ENCODE measurements at places on chromosomes 7 and 10. TPM values are rescaled to one million over a fixed set of nuclear protein-coding genes. Genes with fewer than 3 reads are reported as not detected.

Gene WEE2
- 0.06 TPM for total RNA-seq

Gene TWIST1
- total RNA-seq, result 1.3 TPM

Gene LZTS2
- 54.7 TPM for total RNA-seq

DNA sequence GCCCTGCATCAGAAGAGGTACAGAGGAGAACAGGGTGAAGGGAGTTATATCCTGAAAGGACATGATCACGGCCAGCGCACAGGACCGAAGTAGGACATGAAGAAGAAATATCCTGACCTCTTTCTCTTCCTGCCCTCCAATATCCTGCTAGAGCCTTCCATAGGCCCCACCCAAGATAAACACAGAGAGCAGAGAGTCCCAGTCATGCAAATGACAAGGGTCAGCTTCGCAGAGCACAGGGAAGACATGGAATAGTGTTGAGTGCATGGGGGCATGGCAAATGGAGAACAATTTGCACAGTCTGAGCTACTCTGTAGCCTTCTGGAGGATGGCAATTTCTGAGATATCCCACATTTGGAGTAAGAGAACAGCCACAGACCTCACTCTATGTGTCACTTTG is 371.4 kb downstream of the GRM8 start:
- H3K4me3 ChIP-seq, result no peak overlapping the region
- no peaks in the 10 kb centered on the region for H3K4me1 ChIP-seq
- H3K27me3 ChIP-seq, result no peaks in the 10 kb centered on the region
- H3K36me3 ChIP-seq, result no peaks in the 10 kb centered on the region

GRCh38 chr10:18533896-18534295 is 117.5 kb downstream of the NSUN6 start:
- H3K27ac ChIP-seq, result no peak overlapping the region
- H3K36me3 ChIP-seq, result no peaks in the 10 kb centered on the region
- no peaks in the 10 kb centered on the region for H3K27me3 ChIP-seq
- H3K4me3 ChIP-seq, result no peak overlapping the region
- DNase-seq, result no peak

- no peak overlapping the region for H3K4me3 ChIP-seq
- H3K27me3 ChIP-seq, result no peaks in the 10 kb centered on the region
- H3K4me1 ChIP-seq, result no peaks in the 10 kb centered on the region
These were observed 323.4 kb downstream of the PARD3 start for GRCh38 chr10:34491678-34492077.

Measured in kidney (tissue), 22 donors.